Right ventricle myocardium superior (tissue), 1 donor: ENCODE measurements at places on chromosomes 4 and X. TPM values are rescaled to one million over a fixed set of nuclear protein-coding genes. Genes with fewer than 3 reads are reported as not detected.

DNA sequence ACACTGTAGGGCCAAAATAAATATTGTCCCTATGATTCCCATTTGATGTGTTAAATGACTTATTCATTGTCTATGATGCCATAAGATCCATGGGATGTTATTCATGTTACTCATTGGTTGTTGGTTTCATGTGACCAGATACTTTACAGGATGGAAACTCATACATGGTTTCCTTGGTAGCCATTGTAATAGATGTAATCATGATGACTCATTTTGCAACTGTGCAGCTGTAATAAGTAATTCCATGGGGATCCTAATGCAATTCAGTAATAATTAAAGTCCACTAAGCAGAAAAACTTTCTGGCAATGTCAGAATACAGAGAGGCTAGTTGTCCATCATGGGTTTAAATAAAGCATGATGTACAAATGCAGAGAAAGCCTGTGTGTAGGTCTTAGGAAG lies 389.7 kb upstream of the NR3C2 start:
- no peak for DNase-seq

DNA sequence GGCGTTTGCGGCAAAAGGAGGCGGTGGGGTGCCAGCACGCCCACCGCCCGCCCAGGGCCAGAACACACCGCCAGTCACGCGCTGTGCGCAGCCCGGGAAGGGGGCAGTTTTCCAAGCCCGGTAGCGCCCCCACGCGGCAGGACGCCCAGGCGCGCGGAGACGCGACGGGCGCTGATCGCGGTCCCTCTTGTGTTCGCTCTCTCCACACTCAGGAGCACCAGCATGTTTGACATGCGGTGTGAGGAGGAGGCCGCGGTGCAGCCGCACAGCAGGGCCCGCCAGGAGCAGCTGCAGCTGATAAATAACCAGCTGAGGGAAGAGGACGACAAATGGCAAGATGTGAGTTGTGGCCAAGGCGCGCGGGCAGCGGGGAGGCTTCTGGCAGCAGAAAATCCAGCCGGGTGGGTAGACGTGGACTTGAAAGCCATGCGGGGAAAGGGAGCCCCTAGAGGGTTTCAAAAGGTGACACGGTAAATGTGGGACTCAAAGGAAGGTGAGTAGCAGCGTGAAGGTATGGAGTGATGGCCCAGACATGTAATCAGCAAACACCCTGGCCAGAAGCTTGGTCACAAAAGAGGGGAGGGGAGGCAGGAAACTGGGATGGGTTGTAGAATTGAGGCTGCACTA lies 104.1 kb downstream of the PHOX2B start:
- DNase-seq = peak; percentile 84

- no peak for DNase-seq
Observed at GRCh38 chrX:103782640-103783039, 6.0 kb downstream of the PLP1 start.

DNA sequence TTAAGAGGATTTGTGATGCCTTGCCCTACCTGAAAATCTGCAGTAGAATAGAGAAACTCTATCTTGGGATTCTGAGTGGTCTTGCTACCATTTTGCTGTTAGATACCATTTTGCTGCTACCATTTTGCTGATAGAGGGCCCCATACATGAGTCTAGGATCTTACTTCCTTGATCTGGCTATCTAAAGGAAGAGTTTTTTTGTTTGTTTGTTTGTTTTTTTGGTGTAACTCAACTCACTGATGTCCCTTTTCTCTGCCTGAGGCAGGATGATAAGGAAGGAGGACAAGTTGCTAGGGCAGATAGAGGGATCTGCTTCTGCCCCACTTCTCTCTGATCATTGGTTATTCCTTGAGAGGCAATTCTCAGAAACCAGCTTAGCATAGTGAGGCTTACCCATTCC lies 31.0 kb downstream of the XK start:
- no peak for DNase-seq

DNA sequence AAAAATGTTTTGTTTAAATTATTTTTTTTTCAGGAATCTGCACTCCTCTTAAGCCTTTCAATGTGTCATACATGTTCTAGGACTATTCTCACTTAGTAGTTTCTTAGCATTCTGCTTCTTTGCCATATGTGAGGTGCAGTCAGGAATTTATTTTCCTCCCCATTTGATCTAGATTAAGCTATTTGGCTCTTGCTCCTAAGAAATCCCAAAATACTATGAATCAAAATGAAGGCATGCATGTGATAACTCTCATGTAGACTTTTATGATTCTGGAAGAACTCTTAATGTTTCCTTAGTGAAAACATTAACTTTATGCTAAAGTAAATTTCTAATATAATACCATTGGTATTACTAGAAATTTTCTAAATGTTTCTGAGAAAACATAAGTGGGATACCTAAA lies 664.5 kb downstream of the RAPGEF2 start:
- no peak for DNase-seq

The NPY1R gene
- 0.62 TPM for total RNA-seq

The S100G gene
- not detected for total RNA-seq

The NDNF gene
- 8.1 TPM for total RNA-seq

The FAM184B gene
- total RNA-seq = not detected

The TRIM60 gene
- total RNA-seq = not detected

The MAGEB2 gene
- total RNA-seq = not detected
